Fibroblast of lung (primary cell): ENCODE measurements at places on chromosomes 1 and 21.

DNA sequence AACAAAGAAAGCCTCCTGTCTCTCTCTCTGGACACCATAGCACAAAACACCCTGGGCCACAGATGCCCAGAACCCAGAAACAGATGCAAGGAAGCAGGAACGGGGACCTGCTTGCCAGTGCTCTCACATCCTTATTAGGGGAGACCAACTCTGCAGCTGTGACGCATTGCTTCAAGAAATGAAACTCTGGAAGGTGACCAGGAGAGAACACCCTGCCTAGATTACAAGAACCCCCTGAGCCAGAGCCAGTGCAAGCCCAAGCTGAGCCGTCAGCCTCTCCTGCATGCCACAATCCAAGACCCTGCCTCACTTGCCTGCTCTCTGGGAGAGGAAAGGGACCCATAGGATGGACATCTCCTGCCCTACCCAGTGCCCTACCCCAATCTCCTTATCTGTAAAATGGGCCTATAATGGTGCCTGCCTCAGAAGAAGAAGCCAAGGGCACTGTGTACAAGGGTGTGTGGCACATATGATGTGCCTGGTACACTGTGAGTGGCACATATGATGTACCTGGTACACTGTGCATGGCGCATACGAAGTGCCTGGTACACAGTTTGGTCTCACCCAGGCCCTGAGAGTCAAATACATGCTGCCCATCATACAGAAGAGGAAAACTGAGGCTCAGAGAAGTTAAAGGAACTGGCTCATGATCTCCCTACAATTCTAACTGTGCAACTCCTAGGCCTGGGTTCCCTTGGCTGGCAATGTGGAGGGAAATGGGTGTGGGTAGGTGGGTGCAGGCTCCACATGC lies 16.8 kb upstream of the FAM131C start:
- H3K4me1 ChIP-seq, result no peaks in the 10 kb centered on the region
- H3K27ac ChIP-seq, result no peak overlapping the region
- H3K27me3 ChIP-seq, result peaks cover 3% of the 10 kb centered on the region

DNA sequence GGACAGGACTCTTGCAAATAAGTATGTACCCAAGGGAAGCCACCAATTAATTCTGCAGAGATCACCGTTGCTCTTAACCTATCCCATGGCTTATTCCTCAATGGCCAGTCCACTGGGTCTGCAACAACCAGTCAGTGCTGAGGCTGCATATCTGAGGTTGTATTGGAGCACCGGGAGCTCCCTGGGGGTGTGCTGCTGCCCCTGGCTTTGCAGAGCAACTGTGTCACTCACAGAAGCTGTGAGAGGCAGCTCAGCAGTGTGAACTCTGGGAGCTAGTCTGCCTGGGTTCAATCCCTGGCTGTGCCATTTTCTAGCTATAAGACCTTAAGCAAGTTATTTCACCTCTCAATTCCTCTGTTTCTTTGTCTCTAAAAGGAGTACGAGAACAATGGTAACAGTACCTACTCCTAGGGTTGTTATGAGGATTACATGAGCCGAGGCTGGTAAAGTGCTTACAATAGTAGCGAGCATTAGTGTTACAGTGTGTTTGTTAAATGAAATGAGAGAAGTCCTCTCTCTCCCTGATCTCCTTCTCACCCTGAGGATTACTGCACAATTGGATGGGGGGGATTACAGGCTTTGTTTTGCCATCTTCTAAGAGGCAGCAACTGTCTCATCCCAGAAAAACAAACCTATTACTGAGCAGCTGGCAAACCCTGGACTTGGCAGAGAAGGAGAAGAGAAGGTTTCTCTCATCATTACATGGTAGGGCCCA lies 3.6 kb downstream of the RXRG start:
- H3K4me1 ChIP-seq, result no peaks in the 10 kb centered on the region
- DNase-seq, result no peak
- H3K36me3 ChIP-seq, result no peaks in the 10 kb centered on the region
- H3K27me3 ChIP-seq, result peaks cover 16% of the 10 kb centered on the region
- H3K4me3 ChIP-seq, result no peak overlapping the region

- H3K36me3 ChIP-seq, result no peaks in the 10 kb centered on the region
- peaks cover 7% of the 10 kb centered on the region for H3K4me1 ChIP-seq
- DNase-seq, result no peak
- peaks cover 4% of the 10 kb centered on the region for H3K27me3 ChIP-seq
Measured at GRCh38 chr1:28890836-28891235, 23.5 kb upstream of the EPB41 start.

DNA sequence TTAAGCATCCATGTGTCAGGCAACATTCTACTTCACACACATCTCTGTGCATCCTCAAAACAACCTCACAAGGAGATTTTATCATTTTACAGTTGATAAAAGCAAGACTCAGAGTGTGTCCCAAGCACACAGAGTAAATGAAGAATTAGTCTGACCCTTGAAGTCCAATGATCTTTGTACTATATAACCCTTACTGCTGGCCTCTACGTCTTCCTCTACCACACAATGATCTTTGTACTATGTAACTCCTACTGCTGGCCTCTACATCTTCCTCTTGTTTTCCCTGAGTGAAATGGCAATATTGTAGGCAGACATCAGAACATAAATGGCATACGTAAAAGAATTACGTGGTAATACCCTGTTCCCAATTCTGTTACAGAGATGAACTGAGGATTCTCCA lies 55.3 kb downstream of the AHCTF1 start:
- DNase-seq, result no peak
- no peak overlapping the region for H3K4me3 ChIP-seq
- H3K36me3 ChIP-seq, result peaks cover 1% of the 10 kb centered on the region
- H3K27ac ChIP-seq, result no peak overlapping the region
- H3K4me1 ChIP-seq, result peaks cover 14% of the 10 kb centered on the region
- H3K27me3 ChIP-seq, result no peaks in the 10 kb centered on the region

GRCh38 chr1:46556822-46557221 lies 5.4 kb upstream of the KNCN start:
- no peak overlapping the region for H3K27ac ChIP-seq
- H3K4me3 ChIP-seq, result no peak overlapping the region
- H3K4me1 ChIP-seq, result no peaks in the 10 kb centered on the region
- H3K27me3 ChIP-seq, result no peaks in the 10 kb centered on the region
- no peaks in the 10 kb centered on the region for H3K36me3 ChIP-seq
- DNase-seq, result peak; percentile 15

DNA sequence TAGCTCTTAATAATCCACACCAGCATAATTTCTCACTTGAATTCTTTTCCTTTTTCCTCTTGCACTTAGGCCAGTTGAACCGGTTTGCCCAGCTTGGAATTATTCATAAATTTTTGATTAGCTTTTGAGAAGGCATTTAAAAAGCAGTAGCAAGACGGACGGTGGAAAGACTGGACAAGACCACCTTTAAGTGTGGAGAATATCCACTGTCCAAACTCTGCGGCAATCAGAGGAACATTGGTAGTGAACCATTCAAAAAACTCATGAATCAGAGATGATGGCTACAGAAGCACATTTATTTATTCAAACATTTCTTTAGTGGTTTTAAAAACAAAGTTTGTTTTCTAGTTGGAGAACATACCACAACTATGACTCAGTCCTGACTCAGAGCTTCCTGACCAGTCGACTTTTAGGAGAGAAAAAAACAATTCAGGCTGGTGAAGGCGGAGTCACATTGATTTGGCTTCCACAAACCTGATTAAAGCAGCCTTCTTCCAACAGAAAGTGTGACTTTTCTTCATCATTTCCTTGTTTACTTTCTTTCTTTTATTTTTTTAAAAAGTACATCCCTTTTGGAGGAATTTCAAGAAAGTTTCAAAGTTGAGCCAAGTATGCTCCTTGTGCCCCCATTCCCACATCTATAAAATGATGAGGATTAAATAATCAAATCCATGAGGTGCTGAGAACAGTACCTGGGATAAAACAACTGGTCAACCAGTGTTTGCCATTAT lies 128.8 kb downstream of the ADSS2 start:
- H3K4me3 ChIP-seq, result no peak overlapping the region
- H3K4me1 ChIP-seq, result peaks cover 5% of the 10 kb centered on the region
- H3K27ac ChIP-seq, result peak overlapping the region; percentile 63
- H3K27me3 ChIP-seq, result no peaks in the 10 kb centered on the region
- H3K36me3 ChIP-seq, result no peaks in the 10 kb centered on the region
- peak; percentile 96 for DNase-seq

- H3K4me3 ChIP-seq, result no peak overlapping the region
- no peak overlapping the region for H3K27ac ChIP-seq
- no peaks in the 10 kb centered on the region for H3K36me3 ChIP-seq
Measured at GRCh38 chr1:220852408-220852807, 26.8 kb upstream of the HLX start.

DNA sequence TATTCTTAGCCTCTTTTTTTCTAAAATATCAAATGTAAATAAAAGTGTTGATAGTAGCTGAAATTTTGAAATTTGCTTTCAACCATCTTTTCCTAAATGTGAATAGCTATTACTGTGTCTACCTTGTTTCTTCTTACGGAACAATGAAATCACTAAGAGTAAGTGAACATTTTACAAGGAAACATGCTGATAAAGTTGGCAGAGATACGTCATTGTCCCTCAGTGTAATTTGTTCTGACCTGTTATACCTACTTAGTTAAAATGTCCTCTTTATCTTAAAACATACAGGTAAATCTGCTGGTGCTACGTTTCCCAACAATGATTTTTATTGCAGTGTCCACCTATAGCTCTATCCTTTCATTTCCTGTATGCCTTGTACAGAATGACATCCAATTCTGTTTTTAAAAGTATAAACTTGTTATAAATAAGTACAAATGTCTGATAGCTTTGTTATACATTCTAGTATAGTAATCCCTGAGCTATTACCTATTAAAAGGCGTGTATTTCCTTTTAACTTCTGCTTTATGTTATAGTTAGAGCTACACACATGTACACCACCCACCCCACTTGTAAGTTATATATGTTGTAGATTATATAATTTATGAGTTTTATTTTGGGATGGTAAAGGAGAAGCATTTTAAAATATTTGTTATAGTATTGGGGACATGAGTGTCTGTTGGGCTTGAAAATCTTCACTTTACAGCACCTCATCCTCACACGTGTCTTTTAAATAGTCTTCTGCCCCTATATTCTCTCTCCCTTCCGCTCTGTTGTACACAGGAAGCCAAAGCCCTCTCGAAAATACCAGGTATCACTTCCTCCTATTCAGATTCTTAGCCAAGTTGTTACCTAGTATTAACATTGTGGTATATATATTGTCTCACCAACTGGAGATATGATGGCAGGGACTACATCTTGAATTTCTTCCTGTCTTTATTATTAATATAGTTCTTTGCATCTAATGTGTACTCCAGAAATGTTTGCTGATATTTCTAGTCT lies 25.2 kb downstream of the LAMC1 start:
- H3K36me3 ChIP-seq, result peaks cover 1% of the 10 kb centered on the region
- no peaks in the 10 kb centered on the region for H3K27me3 ChIP-seq
- DNase-seq, result no peak
- peaks cover 12% of the 10 kb centered on the region for H3K4me1 ChIP-seq
- no peak overlapping the region for H3K4me3 ChIP-seq

GRCh38 chr1:227318016-227318852 lies at the start of gene CDC42BPA:
TSS of gene CDC42BPA (minus strand) at chr1:227318492. CDS start at chr1:227317182, 1,310 bp downstream.
- no peaks in the 10 kb centered on the region for H3K4me1 ChIP-seq
- H3K4me3 ChIP-seq, result peak within 1 kb of the TSS; percentile 81
- H3K27me3 ChIP-seq, result no peaks in the 10 kb centered on the region
- peak; percentile 88 for DNase-seq
- no peaks in the 10 kb centered on the region for H3K36me3 ChIP-seq

- no peaks in the 10 kb centered on the region for H3K27me3 ChIP-seq
- no peaks in the 10 kb centered on the region for H3K4me1 ChIP-seq
- DNase-seq, result no peak
- H3K4me3 ChIP-seq, result no peak overlapping the region
- no peaks in the 10 kb centered on the region for H3K36me3 ChIP-seq
- no peak overlapping the region for H3K27ac ChIP-seq
Measured at GRCh38 chr1:158978730-158979129, 31.0 kb upstream of the IFI16 start.

DNA sequence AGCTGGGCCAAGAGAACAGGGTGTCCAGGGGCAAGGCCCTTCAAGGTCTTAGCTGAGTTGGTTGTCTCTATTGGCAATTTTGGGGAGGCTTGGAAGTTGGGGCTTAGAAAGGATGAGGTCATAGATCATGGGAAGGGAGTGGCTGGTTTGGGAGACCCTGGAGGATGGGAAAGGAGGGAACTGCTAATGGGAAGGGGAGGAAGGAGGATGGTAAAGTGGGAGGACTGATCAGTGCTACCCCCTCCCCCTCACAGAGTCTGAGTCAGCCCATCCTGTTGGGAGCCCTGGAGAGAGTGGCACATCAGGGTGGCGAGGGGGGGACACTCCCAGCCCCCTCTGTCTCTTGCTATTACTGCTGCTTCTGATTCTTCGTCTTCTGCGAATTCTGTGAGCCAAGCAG lies 5.1 kb downstream of the EFNA4 start:
- H3K4me1 ChIP-seq, result peaks cover 5% of the 10 kb centered on the region
- no peak for DNase-seq
- H3K4me3 ChIP-seq, result no peak overlapping the region
- no peak overlapping the region for H3K27ac ChIP-seq
- no peaks in the 10 kb centered on the region for H3K36me3 ChIP-seq
- H3K27me3 ChIP-seq, result peaks cover 11% of the 10 kb centered on the region

DNA sequence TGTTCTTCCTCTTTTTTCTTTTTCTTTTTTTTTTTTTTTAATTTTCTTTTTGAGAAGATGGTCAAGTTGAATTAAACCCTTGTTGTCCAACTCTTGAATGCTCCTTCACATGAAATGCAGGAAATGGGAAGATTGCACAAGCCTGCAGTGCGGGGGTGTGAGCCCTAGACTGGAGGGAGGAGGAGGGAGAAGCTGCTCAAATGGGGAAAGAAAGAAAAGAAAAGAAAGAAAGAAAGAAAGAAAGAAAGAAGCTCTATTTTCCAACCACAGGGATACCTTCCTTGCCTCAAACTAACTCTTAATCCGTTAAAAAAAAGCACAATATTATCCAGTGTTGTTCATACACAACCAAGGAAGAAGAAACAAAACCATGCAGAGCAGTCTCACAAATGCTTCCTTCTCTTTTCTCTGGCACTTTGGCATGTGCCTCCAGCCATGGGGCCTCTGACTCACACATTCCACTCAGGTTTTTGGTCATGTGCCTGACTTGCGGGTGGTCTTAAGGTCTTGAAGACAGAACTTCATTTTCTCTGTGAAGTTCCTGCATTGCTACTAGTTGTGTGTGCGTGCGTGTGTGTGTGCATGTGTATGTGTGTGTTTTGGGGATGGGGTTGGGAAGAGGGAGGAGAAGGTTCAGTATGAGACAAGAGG lies 276.1 kb downstream of the RPS6KC1 start:
- no peaks in the 10 kb centered on the region for H3K27me3 ChIP-seq
- H3K36me3 ChIP-seq, result no peaks in the 10 kb centered on the region
- H3K27ac ChIP-seq, result no peak overlapping the region

GRCh38 chr1:94807742-94808491 lies 12.2 kb upstream of the SLC44A3 start:
- H3K27me3 ChIP-seq, result no peaks in the 10 kb centered on the region
- no peak overlapping the region for H3K4me3 ChIP-seq
- H3K27ac ChIP-seq, result no peak overlapping the region

GRCh38 chr1:53038566-53038965 lies 23.4 kb upstream of the PODN start:
- no peak for DNase-seq
- H3K36me3 ChIP-seq, result peaks cover 11% of the 10 kb centered on the region
- no peak overlapping the region for H3K4me3 ChIP-seq
- no peaks in the 10 kb centered on the region for H3K27me3 ChIP-seq
- peaks cover 5% of the 10 kb centered on the region for H3K4me1 ChIP-seq
- no peak overlapping the region for H3K27ac ChIP-seq
